ENCODE measurements at places on chromosomes 6 and 20.

DNA sequence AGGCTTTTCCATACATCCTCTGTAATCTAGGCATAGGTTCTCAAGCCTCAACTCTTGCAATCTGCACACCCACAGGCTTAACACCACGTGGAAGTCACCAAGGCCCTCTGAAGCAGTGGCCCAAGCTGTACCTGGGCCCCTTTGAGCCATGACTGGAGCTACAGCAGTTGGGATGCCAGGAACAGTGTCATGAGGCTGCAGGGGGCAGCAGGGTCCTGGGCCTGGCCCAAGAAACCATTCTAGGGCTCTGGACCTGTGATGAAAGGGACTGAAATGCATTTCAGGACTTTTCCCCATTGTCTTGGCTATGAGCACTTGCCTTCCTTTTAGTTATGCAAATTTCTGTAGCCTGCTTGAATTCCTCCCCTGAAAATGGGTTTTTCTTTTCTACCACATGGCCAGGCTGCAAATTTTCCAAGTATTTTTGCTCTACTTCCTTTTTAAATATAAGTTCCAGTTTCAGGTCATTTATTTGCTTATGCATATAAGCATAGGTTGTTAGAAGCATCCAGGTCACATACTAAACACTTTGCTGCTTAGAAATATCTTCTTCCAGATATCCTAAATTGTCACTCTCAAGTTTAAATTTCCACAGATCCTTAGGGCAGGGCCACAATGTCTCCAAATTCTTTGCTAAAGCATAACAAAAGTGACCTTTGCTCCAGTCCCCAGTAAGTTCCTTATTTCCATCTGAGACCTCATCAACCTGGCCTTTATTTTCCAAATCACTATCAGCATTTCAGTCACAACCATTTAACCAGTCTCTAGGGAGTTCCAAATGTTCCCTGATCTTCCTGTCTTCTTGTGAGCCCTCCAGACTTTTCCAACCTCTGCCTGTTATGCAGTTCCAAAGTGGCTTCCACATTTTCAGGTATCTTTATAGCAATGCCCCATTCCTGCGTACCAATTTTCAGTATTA lies 48.6 kb upstream of the CD2AP start:
- DNase-seq = no peak

- DNase-seq = no peak
Measured at GRCh38 chr6:27178860-27179259, 68.6 kb upstream of the PRSS16 start.

DNA sequence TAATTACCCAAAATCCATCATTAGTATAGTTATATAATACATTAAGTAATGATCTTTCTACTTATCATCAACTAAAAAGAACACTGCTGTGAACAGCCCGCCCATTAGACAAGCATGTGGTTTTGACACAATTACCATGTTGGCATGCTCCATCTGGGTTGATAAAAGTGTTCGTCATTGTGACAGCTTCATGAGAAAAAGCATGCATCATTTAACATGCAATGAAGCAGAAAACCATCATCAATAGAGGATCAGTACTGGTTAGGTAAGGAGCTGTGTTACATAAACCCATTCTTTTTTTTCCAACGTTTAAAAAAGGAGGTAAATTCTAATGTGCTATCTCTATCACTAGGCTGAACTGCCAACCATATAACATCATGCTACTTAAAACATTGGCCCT lies 101.9 kb downstream of the EPB41L2 start:
- DNase-seq = no peak

GRCh38 chr6:23340271-23340670 lies 770.9 kb downstream of the HDGFL1 start:
- DNase-seq = no peak

Measured in activated T-cell treated with anti-CD3 and anti-CD28 coated beads, Interleukin-2, amount 50 U/mL, for 4 hours (primary cell).